ENCODE measurements at places on chromosomes 2 and 18.

GRCh38 chr2:61469424-61470121 lies 1.3 kb downstream of the USP34 start:
- DNase-seq = no peak

DNA sequence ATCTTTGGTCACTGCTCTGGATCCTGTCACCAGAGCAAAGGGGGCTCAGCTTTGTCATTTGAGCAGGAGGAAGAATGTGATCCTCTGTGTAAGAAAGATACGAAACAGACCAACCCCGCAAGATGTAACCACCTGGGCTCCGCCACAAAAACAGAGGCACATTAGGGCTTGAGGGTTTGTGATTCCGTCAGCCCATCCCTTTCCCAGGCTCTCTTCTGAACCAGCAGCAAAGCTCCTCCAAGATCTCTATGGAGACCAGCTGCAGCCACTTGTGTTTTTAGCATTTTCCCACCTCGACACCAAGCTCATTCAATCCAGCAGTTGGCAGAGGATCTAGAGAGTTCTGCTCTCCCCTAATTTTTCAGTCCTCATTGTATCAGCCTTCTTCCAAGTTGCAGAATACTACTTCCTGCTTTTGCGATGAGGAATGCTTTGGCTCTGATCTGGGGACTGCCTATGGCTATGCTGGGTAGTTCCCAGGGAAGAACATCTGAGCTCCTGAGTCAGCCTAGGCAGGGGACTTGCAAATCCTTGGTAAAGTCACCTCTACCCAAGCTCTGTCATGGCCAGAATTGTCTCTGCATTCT lies 139.6 kb upstream of the RAB12 start:
- DNase-seq = no peak

DNA sequence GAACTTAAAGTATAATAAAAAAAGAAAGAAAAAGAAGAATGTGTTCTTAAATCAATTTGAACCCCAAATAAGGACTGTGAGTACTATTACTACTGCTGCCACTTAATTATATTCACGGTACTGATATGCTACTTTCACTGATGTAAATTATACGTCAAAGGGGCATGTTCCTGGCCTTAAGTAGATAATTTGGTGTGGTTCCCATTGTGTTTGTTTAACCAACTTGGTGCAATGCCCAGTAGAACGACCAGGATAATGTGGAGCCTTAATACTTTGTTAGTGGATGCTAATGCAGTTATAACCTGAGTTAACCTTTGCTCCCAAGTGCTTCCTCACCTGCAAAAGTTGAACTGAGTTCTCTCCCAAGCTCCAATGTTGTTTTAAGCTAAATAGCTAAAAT lies 142.0 kb downstream of the NR4A2 start:
- DNase-seq = no peak

DNA sequence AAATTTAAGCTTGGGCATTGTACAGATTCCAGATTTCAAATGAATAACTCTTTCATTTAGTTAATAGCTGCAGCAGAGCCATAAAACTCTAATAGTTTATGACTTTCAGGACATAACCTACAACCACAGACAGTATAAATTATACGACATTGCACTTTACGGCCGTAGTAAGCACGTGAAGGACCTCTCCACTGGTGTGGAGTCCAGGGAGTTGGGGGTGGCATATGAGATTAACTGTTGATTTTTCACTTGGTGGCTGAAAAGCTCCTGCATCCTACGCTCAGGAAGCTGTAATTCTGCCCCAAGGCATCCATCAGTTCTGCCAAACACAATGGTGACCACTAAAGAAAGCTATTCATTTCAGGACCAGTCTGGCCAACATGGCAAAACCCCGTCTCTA lies 376.2 kb downstream of the SOX11 start:
- no peak for DNase-seq

DNA sequence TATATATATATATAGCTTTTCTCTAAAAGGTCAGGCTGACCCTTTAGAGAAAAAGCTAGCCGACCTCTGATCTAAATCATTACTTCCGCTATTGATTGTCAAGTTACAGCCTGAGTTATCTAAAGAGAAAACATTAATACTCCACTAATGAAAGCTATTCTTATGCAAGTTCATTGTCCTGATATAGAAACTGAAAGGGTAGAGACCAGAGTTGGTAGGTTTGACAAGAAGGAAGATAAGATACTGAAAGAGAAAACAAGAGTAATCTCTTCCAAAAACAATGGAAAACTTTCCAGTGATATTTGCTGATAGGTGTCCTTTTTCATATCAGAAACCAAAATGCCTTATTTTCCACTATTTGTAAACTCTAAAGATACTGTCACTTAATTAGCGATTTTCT lies 62.8 kb upstream of the SLC39A10 start:
- DNase-seq = no peak
